ENCODE measurements at places on chromosomes 6 and 20. TPM values are rescaled to one million over a fixed set of nuclear protein-coding genes. Genes with fewer than 3 reads are reported as not detected.

The BPIFB2 gene
- not detected for total RNA-seq

The FAM184A gene
- 1.1 TPM for total RNA-seq

The RRAGD gene
- 2.3 TPM for total RNA-seq

The KCNQ5 gene
- total RNA-seq: 1.00 TPM

The SFTA2 gene
- not detected for total RNA-seq

The TMEM244 gene
- total RNA-seq: 0.66 TPM

The GRM1 gene
- total RNA-seq: not detected

The PHACTR2 gene
- 27.7 TPM for total RNA-seq

The PGC gene
- total RNA-seq: not detected

The NNAT gene
- total RNA-seq: 1.2 TPM

The OLIG3 gene
- not detected for total RNA-seq

The C2 gene
- total RNA-seq: 2.0 TPM

The KIF25 gene
- total RNA-seq: not detected

The HEY2 gene
- total RNA-seq: not detected

The MOCS1 gene
- 11.9 TPM for total RNA-seq

The PKHD1 gene
- not detected for total RNA-seq

The TRIM31 gene
- not detected for total RNA-seq

The TBXT gene
- not detected for total RNA-seq

The AURKA gene
- total RNA-seq: 27.5 TPM

The MTG2 gene
- total RNA-seq: 25.7 TPM

The CALHM4 gene
- not detected for total RNA-seq
